ENCODE measurements at places on chromosomes 16 and 17.

- DNase-seq, result no peak
These were observed 5.5 kb upstream of the HASPIN start for GRCh38 chr17:3718201-3718600.

GRCh38 chr17:49443862-49444261 is 29.2 kb upstream of the PHB1 start:
- DNase-seq, result no peak

- no peak for DNase-seq
These were observed 8.4 kb downstream of the TSPOAP1 start for GRCh38 chr17:58320163-58320558.

GRCh38 chr16:69316595-69317034 is 5.5 kb downstream of the VPS4A start:
- DNase-seq, result no peak

DNA sequence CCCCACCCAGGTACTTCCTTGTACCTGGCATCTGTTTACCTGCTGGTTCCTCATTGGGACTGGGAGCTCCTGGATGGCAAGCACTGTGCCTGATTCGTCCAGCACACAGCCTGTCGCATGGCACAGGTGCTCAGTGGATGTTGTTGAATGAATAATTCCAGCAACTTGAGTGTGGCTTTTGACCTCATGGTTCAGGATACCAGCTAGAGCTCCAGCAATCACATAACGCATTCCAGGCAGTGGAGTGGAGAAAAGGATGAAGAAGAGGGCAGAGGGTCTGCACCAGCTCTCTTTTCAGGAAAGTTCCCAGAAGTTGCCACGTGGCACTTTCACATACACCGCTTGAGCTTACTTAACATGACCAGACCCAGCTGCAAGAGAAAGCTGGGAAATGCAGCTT is 1.3 kb upstream of the CAMKK1 start:
- no peak for DNase-seq

GRCh38 chr17:72336026-72336803 is 215.4 kb downstream of the SOX9 start:
- DNase-seq, result no peak

GRCh38 chr17:8332688-8333087 is 7.0 kb upstream of the ODF4 start:
- DNase-seq, result no peak

DNA sequence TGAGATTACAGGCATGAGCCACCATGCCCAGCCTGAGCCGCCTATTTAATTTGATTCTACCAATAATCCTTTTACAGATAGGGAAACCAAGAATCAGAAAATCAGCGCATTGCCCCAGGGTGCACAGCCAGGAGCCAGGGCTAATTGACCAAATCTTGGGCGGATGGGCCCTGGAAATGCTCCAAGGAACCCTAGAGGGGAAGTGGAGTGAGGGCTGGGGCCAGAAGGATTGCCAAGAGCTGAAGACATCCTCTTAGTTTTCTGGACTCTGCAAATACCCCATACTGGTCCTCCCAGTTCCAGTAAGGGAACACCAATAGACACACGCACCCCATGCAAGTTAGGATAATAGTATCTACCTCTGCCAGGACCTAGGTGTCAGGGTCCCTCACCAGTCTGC is 3.8 kb downstream of the FHOD1 start:
- DNase-seq, result no peak

- no peak for DNase-seq
These were observed 19.5 kb upstream of the CDC6 start for GRCh38 chr17:40268141-40268712.

GRCh38 chr17:1091900-1092299 is 87.9 kb downstream of the ABR start:
- DNase-seq, result no peak

DNA sequence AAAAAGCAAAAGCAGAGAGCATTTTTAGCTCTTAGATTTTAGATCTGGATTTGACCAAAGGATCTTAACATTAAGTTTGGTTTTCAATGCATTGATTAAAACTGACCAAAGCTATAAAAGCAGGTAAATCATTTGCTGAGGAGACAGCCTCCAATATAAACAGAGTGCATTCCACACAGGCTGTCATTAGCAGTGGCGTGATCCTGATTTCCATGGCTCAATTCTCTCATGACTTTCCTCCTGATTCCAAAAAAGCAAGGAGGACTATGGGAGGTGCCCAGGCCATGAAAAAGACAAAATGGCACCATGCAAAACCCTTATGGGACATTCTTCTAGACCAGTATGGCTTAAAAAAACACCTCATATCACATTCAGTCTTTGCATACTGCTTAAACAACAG is 53.5 kb downstream of the PARN start:
- DNase-seq, result no peak

DNA sequence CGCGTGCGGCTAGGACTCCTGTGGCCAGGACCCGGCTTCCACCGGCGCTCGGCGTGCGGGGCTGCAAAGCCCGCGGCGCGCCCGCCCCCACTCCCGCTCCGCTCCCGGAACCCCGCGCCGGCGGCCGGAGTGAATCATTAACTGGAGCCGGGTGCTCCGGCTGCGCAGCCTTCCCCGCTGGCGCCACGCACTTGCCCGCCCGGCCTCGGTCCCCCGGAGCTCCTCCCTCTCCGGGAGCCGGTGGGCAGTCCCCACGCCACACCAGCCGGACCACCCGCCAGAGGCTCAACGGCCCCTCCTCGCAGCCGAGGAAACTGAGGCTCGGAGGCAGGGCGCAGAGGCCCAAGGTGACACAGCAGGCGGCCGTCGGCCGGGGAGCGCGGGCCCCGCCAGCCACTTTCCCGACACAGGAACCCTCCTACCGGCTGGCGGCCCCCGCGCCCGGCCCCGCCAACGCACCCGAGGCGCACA is 580 bp downstream of the BCAR1 start:
- DNase-seq, result peak; percentile 24

- DNase-seq, result peak; percentile 69
These were observed 70.1 kb downstream of the OMG start for GRCh38 chr17:31226950-31227349.

- no peak for DNase-seq
These were observed 51.9 kb downstream of the WDR45B start for GRCh38 chr17:82596296-82596695.

GRCh38 chr16:89442990-89443726 is 47.2 kb downstream of the ANKRD11 start:
- peak; percentile 53 for DNase-seq

- no peak for DNase-seq
These were observed 147.8 kb upstream of the CA10 start for GRCh38 chr17:52306314-52306713.

DNA sequence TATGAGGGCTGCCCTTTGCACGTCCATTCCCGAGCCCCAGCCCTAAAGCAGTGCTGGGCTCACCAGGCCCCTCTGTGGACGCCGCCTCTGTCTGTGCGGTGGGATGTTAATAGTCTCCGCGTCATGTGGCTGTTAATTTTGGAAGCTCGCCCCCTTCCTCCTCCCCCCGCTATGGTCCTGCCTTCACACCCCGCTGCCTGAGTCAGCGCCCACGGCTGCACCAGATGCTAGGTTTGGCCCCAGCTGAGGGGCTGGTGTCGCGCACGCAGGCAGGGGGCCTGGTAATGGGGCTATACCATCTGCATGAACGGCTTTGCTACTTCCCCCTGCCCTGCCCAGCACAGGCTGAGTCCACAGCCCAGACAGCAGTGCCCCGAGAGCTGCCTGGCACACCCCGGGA is 4.1 kb upstream of the SSTR5 start:
- DNase-seq, result no peak

GRCh38 chr17:79001190-79002020 is 8.2 kb downstream of the CANT1 start:
- DNase-seq, result no peak

- no peak for DNase-seq
These were observed 9.4 kb downstream of the KRT33A start for GRCh38 chr17:41340934-41341861.

GRCh38 chr17:44663095-44663494 is 6.8 kb downstream of the MEIOC start:
- no peak for DNase-seq

- no peak for DNase-seq
These were observed 9.0 kb upstream of the ARHGAP27 start for GRCh38 chr17:45441526-45442310.

GRCh38 chr16:23420011-23420410 is 33.0 kb downstream of the COG7 start:
- DNase-seq, result no peak

DNA sequence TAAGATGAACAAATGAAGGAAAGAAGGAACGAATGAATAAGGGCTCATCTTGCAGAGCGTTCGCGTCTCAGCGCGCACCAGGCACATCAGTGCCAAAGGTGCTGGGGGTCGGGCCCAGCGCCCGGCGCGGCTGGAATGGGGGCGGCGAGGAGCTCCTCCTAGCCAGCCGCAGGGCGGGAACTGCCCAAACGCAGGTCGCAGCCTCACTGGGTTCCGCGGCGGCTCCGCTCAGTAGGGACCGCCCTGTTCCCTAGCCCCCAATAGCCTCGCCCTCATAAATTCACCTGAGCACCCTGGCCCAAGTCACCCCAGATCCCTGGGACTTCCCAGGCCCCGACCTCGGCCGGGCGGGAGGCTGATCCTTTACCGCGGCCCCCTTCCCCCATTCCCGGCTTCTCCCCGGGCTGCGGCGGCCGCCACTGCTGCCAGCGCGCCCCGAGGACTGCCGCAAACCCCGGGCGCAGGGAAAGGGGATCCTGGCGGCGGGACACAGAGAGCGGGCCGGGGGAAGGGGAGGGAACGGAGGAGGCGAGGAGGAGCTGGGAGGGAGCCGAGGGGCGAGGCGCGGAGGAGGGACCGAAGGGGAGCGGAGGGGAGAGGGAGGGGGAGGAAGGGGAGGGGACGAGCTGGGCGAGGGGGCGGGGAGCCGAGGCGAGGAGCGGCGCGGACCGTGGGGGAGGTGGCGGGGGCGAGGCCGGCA is 377 bp upstream of the CRHR1 start:
- DNase-seq, result peak; percentile 8

DNA sequence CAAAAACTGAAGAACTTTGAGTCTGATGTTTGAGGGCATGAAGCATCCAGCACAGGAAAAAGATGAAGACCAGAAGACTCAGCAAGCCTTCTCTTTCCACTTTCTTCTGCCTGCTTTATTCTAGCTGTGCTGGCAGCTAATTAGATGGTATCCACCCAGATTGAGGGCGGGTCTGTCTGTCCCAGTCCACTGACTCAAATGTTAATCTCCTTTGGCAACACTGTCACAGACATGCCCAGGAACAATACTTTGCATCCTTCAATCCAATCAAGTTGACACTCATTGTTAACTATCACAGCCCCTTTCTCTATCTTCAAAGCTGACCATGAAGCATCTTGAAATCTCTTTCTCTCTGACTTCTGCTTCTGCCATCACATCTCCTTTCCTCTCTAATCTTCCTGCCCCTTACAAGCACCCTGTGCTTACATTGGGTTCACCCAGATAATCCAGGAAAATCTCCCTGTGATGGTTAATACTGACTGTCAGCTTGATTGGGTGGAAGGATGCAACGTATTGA is 115.9 kb upstream of the CDH13 start:
- no peak for DNase-seq

DNA sequence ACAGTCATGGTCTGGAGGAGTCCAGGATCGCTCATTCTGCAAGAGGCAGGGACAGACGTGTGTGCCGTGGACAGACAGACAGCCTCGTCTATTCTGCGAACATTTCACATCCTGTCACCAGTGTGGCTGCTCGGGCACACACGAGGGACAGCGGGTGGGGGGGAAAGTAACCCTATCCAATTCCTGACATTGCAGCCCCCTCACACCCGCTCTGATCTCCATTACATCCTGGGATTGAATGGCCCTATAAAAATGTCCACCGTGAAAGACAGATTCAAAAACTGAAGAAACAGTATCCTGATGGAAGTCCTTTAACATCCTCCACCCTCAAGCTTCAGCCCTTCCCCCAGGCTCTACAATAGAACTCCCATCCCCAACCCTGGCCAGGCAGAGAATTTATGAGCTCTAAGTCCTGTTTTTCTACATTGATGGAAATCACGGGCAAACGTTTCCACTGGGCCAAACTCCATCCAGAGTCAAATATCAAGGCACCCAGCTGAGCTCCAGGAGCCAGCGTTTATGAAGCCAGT is 39.4 kb downstream of the HS3ST3A1 start:
- no peak for DNase-seq

DNA sequence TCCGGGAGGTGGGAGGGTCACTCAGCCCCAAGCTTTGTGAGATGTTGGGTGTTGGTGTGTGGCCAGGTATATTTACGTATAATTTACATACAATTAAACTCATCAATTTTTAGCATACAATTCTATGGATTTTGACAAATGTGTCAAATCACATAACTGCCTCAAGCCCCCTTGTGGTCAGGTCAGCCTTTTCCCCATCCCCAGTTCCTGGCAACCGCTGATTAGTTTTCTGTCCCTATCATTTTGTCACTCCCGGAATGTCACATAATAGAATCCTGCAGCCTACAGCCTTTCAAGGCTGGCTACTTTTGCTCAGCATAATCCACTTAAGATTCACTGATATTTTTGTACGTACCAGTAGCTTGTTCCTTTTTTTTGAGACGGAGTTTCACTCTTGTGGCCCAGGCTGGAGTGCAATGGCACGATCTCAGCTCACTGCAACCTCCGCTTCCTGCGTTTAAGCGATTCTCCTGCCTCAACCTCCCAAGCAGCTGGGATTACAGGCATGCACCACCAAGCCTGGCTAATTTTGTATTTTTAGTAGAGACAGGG is 19.3 kb upstream of the RAI1 start:
- no peak for DNase-seq

- DNase-seq, result peak; percentile 96
These were observed 5.9 kb downstream of the RANBP10 start for GRCh38 chr16:67800338-67800926.

DNA sequence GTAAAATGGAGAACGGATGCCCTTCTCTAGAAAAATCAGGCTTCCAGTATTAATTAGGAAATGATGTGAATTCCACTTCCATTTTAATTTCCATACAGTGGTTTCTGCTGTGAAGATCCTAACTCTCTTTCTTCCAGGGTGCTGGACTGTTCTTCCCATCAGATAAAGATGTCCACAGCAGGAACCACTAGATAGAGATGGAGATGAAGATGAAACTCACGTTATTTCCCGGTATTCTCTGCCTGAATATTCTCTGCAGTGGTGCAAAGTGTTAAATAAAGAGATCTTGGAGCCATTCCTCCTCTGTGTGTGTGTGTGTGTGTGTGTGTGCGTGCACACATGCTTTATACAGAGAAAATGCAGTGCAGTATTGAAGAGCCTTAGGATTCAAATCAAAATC is 727.5 kb downstream of the KCNJ2 start:
- no peak for DNase-seq
